Smooth muscle cell of the coronary artery (primary cell): ENCODE measurements at places on chromosomes 3 and 15. TPM values are rescaled to one million over a fixed set of nuclear protein-coding genes. Genes with fewer than 3 reads are reported as not detected.

Gene PDZRN3
- 14.3 and 132 TPM in 2 replicates for total RNA-seq

Gene SLC9C1
- total RNA-seq: 0.70 and 0.75 TPM in 2 replicates

Gene TMCO5A
- not detected in 2 replicates for total RNA-seq

Gene ROBO2
- total RNA-seq: under 0.01 and 4.9 TPM in 2 replicates

Gene UNC45A
- 96.9 and 159 TPM in 2 replicates for total RNA-seq

Gene ITIH1
- 0.59 TPM in 1 of 2 replicates, not detected in the other for total RNA-seq

Gene SLC51A
- total RNA-seq: not detected in 2 replicates

Gene TMC3
- total RNA-seq: 13.7 TPM in 1 of 2 replicates, not detected in the other

Gene SLC24A5
- total RNA-seq: not detected in 2 replicates

Gene SPTSSB
- 0.08 TPM in 1 of 2 replicates, not detected in the other for total RNA-seq

Gene SLC12A6
- 10.1 and 14.5 TPM in 2 replicates for total RNA-seq

Gene NFKBIZ
- 19.8 and 38.4 TPM in 2 replicates for total RNA-seq

Gene CFAP91
- under 0.01 and 0.53 TPM in 2 replicates for total RNA-seq

Gene BCL2A1
- total RNA-seq: 1.3 TPM in 1 of 2 replicates, not detected in the other

Gene CADPS
- total RNA-seq: 0.08 and 0.82 TPM in 2 replicates

Gene TEX55
- total RNA-seq: not detected in 2 replicates

Gene SLC6A1
- under 0.01 TPM in 1 of 2 replicates, not detected in the other for total RNA-seq

Gene GOLGA6L24
- not detected in 2 replicates for total RNA-seq

Gene ADCY5
- 0.08 and 0.23 TPM in 2 replicates for total RNA-seq

Gene ZPLD1
- total RNA-seq: 0.38 TPM in 1 of 2 replicates, not detected in the other
